ENCODE measurements at places on chromosomes 4 and X.
A peak's percentile ranks its signal among the peaks of the same experiment; 100 is the strongest.

DNA sequence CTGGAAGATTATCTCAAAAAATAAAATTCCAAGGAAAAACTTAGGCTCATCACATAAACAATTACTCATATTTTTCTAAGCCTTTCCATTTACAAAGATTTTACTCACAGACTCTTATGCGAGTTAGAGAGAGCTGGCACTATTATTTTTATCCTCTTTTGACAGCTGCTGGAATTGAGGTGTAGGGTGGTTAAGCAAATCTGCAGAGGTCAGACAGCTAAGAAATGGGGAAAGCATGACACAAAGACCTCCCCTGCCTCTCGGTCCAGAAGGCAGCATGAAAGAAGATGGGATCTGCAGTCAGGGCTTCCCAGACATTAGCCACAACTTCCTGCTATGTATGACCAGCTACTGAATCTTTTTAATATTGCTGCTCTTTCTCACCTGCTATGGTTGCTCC lies 89.9 kb upstream of the CPEB2 start:
- no peak for DNase-seq

GRCh38 chrX:41022566-41022965 lies 62.7 kb upstream of the USP9X start:
- peak; percentile 61 for DNase-seq

DNA sequence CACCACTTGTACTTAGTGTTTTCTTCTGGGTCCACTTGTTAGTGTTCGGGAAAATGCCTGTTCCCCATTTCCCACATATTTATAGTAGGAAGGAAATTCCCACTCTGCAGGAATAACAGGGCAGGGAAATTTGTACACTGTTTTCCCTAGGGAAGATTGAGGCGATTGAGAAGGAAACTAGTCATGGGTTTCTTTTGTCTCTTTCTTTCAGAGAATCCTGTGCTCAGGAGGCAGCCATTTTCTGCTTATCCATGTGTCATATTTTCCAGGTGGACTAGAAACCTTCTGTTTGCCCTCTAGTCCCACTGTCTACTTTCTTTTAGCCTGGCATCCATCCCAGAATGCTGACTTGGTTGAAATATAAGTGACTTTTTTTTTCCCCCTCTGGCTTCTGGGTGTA lies 299.1 kb upstream of the ANKRD50 start:
- DNase-seq: no peak

DNA sequence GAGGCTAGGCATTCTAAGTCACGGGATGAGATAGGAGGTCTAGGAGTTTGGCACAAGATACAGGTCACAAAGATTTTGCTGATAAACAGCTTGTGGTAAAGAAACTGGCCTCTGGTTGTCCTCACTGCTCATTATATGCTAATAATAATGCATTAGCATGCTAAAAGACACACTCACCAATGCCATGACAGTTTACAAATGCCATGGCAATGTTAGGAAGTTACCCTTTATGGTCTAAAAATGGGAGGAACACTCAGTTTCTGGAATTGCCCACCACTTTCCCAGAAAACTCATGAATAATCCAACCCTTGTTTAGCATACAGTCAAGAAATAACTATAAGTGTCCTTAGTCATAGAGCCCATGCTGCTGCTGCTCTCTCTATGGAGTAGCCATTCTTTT lies 286.9 kb downstream of the ZNF674 start:
- no peak for DNase-seq

GRCh38 chr4:99157478-99157935 lies 13.4 kb upstream of the ADH4 start:
- no peak for DNase-seq

GRCh38 chr4:176290520-176290919 lies 21.5 kb upstream of the ASB5 start:
- DNase-seq: no peak

- no peak for DNase-seq
Observed at GRCh38 chr4:74656596-74656995, 137.7 kb downstream of the BTC start.

GRCh38 chr4:179536694-179537093 lies 2094.5 kb upstream of the AGA start:
- DNase-seq: no peak

DNA sequence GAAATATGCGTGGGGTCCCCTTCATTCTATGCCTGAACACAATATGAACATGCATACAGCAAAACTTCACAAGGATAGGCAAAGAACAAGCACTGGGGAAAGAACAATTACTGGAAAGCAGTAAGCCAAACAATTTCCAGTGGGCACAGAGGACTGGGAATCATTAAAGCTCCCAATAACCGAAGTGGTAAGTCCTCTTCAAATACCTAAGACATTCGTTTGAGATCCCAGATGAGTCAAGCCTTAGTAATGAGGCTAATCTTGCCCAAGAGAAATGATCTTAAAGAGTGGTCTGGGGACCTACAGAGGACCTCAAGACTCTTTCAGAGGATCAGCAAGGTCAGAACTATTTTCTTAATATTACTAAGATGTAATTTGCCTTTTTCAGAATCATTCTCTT lies 28.6 kb downstream of the ANAPC10 start:
- peak; percentile 37 for DNase-seq

All from RKO (cell line).